ENCODE measurements at places on chromosomes 1 and 21. TPM values are rescaled to one million over a fixed set of nuclear protein-coding genes. Genes with fewer than 3 reads are reported as not detected.

KLF17 gene
- total RNA-seq: not detected

OR10K1 gene
- not detected for total RNA-seq

FAM43B gene
- 1.9 TPM for total RNA-seq

NIT1 gene
- total RNA-seq: 31.9 TPM

FAM163A gene
- total RNA-seq: 0.16 TPM

- peak overlapping the region; percentile 92 for H3K27ac ChIP-seq
- no peaks in the 10 kb centered on the region for H3K36me3 ChIP-seq
- DNase-seq: peak; percentile 92
- H3K27me3 ChIP-seq: no peaks in the 10 kb centered on the region
- H3K4me1 ChIP-seq: peaks cover 25% of the 10 kb centered on the region
Observed at GRCh38 chr1:16498573-16499413, 15.3 kb downstream of the RNU1-1 start.

DNA sequence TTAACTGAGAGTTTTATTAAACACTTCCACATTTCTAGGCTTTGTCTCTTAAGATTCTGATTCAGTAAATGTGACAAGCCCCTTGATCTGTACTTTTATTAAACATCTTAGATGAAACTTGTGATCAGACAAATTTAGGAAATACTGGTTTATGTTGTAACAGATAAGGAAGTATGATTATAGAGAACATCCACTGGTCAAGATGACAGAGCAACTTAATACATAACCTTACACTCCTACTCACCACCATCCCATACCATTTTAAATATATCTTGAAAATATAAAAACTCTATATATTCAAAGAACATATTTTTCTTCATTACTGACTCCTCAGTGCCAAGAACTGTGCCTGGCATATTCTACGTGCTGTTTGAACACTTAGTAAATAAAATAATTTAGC, 217.5 kb downstream of the LRRC40 start:
- no peaks in the 10 kb centered on the region for H3K27me3 ChIP-seq
- no peak overlapping the region for H3K4me3 ChIP-seq
- no peak for DNase-seq
- no peaks in the 10 kb centered on the region for H3K4me1 ChIP-seq

GRCh38 chr1:55378582-55378981, 163.4 kb upstream of the USP24 start:
- no peak overlapping the region for H3K27ac ChIP-seq
- H3K4me1 ChIP-seq: peaks cover 17% of the 10 kb centered on the region
- DNase-seq: no peak
- no peaks in the 10 kb centered on the region for H3K36me3 ChIP-seq
- no peak overlapping the region for H3K4me3 ChIP-seq

GRCh38 chr1:158354255-158354654, 561 bp downstream of the CD1E start:
- H3K4me1 ChIP-seq: no peaks in the 10 kb centered on the region
- no peak overlapping the region for H3K27ac ChIP-seq
- H3K27me3 ChIP-seq: no peaks in the 10 kb centered on the region
- DNase-seq: no peak

NUP133 gene
- 31.3 TPM for total RNA-seq

GRCh38 chr1:235843461-235843961, 23.2 kb downstream of the LYST start:
- H3K4me3 ChIP-seq: no peak overlapping the region
- no peaks in the 10 kb centered on the region for H3K36me3 ChIP-seq
- peaks cover 48% of the 10 kb centered on the region for H3K4me1 ChIP-seq
- H3K27me3 ChIP-seq: no peaks in the 10 kb centered on the region
- peak overlapping the region; percentile 9 for H3K27ac ChIP-seq

GRCh38 chr1:14598498-14599182, at the start of gene KAZN:
Gene KAZN (plus strand): TSS chr1:14598685.
- no peaks in the 10 kb centered on the region for H3K36me3 ChIP-seq
- peak within 1 kb of the TSS; percentile 61 for H3K4me3 ChIP-seq

DNA sequence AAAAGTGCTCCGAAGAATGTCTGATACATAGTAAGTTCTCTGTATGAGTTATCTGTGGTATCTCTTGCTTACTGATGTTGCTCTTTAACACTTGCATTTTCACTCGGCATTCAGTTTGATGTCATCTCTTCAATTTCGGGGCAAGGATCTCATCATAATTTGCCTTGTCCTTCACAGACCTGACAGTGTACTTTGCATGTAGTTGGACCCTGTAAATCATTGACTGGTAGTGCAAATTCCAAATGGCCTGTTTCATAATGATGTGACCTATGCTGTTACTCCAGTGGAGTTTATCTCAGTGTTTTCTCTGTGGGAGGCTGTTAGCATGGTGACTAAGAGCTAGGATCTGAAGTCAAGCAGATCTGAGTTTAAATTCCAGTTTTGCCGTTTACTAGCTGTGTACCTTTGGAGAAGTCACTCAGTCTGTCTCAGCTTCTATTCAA, 34.2 kb upstream of the ABCD3 start:
- H3K4me1 ChIP-seq: peaks cover 17% of the 10 kb centered on the region
- no peaks in the 10 kb centered on the region for H3K36me3 ChIP-seq
- no peak overlapping the region for H3K27ac ChIP-seq
- DNase-seq: no peak
- no peak overlapping the region for H3K4me3 ChIP-seq
- H3K27me3 ChIP-seq: no peaks in the 10 kb centered on the region

- no peak overlapping the region for H3K4me3 ChIP-seq
- no peak overlapping the region for H3K27ac ChIP-seq
- H3K4me1 ChIP-seq: peaks cover 28% of the 10 kb centered on the region
- no peak for DNase-seq
- H3K27me3 ChIP-seq: peaks cover 6% of the 10 kb centered on the region
Observed at GRCh38 chr1:161747801-161748200, 1.8 kb upstream of the DUSP12 start.

DNA sequence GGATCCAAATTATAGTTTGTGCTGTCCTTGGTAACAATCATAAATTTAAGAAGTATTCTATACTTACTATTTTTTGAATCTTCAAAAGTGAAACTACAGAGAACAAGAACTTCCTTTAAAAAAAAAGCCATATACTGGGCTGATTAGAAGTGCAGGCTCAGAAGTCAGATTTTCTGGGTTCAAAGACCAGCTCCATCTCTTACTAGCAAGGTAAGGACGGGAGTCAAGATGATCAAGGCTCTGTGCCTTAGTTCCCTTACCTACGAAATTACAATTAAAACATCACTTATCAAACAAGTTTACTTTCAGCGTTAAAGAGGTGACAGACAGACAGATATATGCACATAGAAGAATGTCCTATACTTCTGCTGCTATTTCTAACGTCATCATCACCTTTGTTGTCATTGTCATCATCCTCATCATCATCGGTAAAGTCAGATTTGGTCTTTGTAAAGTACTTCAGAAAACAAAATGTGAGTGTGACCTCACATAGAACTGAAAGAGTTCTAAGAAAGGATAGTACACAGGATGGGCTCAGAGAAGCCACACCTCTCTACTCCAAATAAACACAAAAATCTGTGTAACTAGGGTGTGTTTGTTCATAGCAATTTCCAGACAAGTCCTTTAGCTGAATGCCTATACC, 178.7 kb downstream of the VAV3 start:
- H3K36me3 ChIP-seq: no peaks in the 10 kb centered on the region
- peaks cover 36% of the 10 kb centered on the region for H3K4me1 ChIP-seq
- H3K27ac ChIP-seq: peak overlapping the region; percentile 29
- no peaks in the 10 kb centered on the region for H3K27me3 ChIP-seq
- DNase-seq: no peak

OR2G6 gene
- total RNA-seq: not detected

DNA sequence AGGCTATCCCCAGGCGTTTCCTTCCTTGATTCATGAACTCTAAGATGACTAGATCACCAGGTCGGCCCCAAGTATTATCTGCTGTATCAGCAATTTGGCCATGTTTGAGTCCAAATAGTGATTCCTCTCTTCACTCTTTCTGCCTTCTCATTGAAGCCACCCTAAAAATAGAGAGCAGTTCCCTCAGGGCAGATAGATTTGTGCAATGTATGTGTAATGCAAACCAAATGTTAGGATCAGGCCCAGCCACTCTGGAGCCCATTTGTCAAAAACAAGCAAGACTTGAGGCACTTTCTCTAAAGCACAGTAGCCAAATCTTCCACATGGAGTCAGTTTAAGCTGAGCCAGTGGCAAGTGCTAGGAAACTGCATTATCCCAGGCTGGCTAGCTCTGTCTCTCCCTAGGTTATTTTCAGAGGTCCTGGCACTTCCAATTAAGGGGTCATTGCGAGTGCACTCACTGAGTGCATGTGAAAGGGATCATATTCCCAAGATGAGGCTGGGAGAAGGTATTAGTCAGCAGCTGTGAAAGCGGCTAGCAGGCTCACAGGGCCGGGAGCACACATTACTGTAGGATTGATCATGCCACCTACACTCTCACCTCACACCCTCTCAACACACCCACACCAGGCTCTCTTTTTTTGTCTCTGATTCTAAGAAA, 97.9 kb upstream of the RAB3GAP2 start:
- H3K27ac ChIP-seq: peak overlapping the region; percentile 62
- H3K4me3 ChIP-seq: no peak overlapping the region
- H3K4me1 ChIP-seq: peaks cover 32% of the 10 kb centered on the region
- H3K36me3 ChIP-seq: no peaks in the 10 kb centered on the region
- no peak for DNase-seq

DNA sequence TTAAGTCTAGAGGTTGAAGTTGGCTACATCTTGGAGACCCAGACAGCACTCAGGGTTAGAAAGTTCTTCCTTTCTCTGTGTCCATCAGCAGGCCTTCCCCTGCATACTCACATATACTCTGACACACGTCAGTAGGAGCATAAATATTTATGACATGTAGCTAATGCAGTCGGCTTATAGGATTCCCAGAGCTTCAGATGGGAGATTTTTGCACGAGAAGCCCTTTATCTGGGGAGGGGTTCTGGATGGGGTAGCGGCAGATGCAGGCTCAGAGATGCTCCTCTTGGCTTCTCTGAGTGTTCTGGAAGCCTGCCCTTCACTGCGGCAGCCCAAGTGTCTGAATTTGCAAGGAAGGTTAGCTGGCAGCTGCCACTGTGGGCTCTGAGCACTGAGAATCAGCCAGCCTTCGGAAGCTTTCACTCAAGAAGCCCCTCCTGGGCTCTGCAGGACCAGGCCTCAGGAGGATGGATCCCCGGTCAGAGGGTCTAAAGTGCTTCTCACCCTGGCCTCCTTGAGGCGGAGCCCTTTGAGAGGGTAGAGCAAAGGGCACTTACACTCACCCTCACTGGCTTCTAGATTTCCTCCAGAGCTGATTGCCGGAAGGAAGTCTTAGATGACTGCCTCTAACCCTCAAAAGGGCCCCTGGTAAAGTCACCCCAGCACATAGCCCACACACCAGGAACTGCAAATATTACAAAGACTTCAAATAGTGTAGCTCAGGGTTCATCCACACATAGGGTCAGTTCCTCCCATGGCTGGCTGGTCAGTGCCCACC, 68.1 kb upstream of the NFASC start:
- H3K36me3 ChIP-seq: no peaks in the 10 kb centered on the region
- peaks cover 45% of the 10 kb centered on the region for H3K27me3 ChIP-seq
- H3K27ac ChIP-seq: no peak overlapping the region
- DNase-seq: no peak
- H3K4me3 ChIP-seq: no peak overlapping the region
- H3K4me1 ChIP-seq: no peaks in the 10 kb centered on the region

GRCh38 chr1:232477728-232478127, 152.2 kb downstream of the SIPA1L2 start:
- H3K36me3 ChIP-seq: peaks cover 16% of the 10 kb centered on the region
- no peaks in the 10 kb centered on the region for H3K27me3 ChIP-seq
- H3K27ac ChIP-seq: peak overlapping the region; percentile 13
- peaks cover 28% of the 10 kb centered on the region for H3K4me1 ChIP-seq
- no peak for DNase-seq

GRCh38 chr1:86207323-86207722, 50.8 kb upstream of the COL24A1 start:
- no peak overlapping the region for H3K4me3 ChIP-seq
- H3K36me3 ChIP-seq: no peaks in the 10 kb centered on the region
- H3K4me1 ChIP-seq: no peaks in the 10 kb centered on the region
- H3K27me3 ChIP-seq: no peaks in the 10 kb centered on the region

IQCC gene
- total RNA-seq: 0.71 TPM

DNA sequence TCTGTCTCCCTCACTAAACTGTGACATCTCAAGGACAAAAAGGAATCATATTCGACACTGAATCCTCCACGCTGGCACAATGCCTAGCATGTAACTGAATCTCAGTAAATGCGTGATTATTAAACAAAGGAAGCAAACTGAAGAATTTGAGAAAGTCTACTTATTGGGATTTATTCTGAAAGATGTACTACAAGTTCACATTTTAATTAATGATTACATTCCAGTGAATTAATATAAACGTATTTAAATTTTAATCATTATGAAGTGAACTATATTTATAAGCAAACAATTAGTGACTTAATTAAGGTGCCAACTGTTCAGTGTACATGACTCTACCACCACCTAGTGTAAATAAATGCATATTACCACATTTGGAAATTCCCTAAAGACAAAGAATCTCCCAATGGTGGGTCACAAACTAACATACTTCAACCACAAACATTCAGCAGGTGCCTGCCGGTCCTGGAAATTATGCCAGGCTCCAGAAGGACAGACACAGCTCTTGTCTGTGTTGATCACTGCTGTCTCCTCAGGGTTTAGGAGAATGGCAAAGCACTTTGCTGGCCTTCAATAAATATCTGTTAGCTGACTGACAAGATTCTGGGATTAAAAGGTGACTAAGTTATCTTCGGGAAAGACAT, 56.3 kb downstream of the SMYD3 start:
- H3K27me3 ChIP-seq: no peaks in the 10 kb centered on the region
- H3K4me3 ChIP-seq: no peak overlapping the region
- H3K27ac ChIP-seq: no peak overlapping the region
- DNase-seq: no peak
- peaks cover 16% of the 10 kb centered on the region for H3K4me1 ChIP-seq

DNA sequence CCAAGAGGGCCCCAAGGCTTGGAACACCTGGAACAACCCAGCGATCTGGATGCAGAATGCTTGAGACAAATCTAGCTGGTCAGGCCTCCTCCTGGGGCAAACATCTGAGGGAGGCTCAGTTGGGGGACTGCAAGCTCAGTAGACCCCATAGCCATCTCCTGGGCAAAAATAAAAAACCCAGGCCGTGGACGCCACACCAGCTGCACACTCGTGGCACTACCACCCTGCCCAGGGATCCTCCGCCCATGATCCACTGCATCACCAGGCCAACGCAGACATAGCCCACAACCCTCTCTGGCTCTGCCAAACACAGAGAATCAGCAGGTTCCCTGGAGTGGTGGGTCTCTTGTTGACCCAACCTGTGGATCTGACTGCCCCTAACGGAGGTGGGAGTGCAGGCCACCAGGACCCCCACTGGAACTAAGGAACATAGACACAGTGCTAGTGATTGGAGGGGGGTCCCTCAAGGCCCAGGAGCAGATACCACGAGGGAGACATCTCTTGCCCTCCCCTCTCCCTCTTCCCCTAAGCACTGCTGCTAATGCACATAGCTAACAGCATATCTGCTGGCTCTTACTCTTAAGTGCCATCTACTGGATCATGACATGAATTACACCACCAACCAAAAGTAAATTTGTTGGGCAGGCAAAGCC, 147.2 kb downstream of the CHD1L start:
- H3K4me1 ChIP-seq: no peaks in the 10 kb centered on the region
- DNase-seq: no peak
- H3K27me3 ChIP-seq: peaks cover 9% of the 10 kb centered on the region
- H3K27ac ChIP-seq: no peak overlapping the region
